ENCODE measurements at places on chromosomes 12 and 14.

GRCh38 chr14:100640471-100641273, 53.5 kb upstream of the BEGAIN start:
- peak; percentile 63 for DNase-seq

- no peak for DNase-seq
Observed at GRCh38 chr14:104150136-104151025, 12.0 kb downstream of the KIF26A start.

DNA sequence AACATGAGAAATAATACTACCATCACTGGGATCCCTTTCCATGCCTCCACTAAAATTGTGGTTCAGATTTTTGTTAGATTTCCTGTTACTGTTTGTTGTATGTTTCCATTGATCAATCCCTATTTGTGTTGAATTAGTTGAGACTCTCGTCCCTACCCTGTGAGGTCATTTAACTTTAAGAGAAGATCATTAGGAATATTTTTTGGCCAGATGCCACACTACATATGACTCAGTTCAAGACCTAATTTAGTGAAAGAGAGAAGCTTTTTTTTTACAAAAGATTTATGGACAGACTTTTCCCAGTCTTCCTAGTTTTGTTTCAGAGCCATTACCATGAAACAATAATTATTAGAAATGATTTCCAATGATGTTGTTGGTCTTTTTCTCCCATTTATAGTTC, 35.5 kb downstream of the CPSF6 start:
- no peak for DNase-seq

DNA sequence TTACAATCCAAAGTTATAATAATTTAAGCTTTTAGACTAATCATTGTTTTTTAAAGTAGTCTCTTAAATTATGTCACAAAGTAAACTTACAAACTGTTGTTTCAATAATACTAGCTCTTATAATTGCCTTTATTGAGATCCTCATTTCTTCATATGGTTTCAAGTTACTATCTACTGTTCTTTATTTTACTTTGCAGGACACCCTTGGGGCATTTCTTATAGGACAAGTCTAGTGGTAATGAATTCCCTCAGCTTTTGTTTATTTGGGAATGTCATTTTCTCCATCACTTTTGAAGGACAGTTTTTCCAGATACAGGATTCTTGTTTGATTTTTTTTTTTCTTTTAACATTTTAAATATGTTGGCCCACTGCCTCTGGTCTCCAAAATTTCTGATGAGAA, 8.1 kb upstream of the ZFP36L1 start:
- DNase-seq, result no peak

GRCh38 chr12:96136725-96137378, 57.3 kb upstream of the ELK3 start:
- DNase-seq, result no peak

GRCh38 chr12:76883151-76883550, 4.3 kb upstream of the CSRP2 start:
- DNase-seq, result no peak

DNA sequence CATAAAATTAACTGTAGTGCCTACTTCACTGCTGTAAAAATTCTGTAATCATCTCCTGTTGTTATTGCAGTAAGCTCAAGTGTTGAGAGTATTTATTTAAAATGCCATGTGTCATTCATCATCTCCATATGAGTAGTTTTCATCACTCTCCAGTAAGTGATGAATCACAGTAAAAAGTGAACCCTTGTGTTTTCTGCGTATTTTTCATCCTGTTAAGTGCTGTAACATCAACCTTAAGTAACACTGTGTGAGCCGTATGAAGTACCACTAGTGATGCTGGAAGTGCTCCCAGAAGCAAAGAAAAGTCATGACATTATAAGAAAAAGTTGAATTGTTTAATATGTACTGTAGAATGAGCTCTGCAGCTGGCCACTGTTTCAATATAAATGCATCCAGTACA, 55.4 kb downstream of the SLCO1B3 start:
- no peak for DNase-seq

DNA sequence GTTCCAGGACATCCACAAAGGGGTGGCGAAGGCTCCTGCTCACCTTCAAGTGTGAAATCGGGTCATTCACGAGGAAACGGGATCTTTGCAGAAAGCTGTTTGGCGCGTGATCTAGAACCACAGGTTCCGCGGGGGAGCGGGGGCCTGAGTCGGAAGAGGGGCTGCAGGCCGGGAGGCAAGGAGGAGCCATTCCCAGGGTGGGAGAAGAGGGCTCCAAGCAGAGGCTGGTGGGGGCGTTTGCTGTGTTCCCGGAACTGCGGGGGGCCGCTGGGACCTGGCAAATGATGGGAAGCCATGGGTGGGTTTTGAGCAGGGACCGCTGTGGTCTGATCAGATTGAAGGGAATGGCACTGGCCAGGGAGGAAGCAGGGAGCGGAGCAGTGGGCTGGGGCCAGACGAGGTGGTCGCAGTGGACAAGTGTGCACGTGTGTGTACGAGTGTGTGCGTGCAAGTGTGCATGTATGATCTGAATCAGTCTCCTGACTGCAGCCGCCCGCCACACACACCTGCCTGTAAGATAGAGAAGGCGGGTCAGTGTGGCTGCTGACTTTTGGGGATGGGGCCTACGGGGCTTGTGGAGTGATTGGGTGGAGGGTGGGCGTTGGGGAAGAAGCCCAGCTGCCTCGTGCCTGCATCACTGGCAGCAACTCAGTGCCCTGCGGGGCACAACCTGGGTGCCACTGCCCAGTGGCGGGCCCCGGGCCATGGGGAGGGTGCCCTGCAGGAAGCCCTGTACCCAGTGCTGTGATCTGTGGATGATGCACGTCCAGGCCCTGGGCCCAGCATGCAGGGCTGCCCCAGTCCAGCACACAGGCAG, 141.9 kb downstream of the KIF26A start:
- DNase-seq, result no peak

DNA sequence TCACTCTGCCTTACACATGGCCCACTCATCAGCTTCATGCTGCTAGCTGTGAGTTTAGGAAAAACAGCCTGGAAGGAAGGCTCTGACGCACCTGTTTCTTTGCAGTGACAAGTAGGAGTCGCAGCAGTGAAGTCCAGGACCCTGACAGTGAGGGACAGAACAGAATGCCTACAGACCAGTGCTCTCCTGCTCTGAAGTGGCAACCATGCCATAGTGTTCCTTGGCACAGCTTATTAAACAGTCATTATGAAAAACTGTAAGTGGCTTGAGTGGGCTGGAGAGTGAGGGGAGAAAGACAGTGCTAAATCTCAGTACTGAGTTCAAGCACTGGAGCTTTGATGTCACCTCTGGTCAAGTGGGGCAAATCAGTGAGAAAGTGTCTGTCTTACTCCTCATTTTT, 61.7 kb downstream of the MYRFL start:
- no peak for DNase-seq

DNA sequence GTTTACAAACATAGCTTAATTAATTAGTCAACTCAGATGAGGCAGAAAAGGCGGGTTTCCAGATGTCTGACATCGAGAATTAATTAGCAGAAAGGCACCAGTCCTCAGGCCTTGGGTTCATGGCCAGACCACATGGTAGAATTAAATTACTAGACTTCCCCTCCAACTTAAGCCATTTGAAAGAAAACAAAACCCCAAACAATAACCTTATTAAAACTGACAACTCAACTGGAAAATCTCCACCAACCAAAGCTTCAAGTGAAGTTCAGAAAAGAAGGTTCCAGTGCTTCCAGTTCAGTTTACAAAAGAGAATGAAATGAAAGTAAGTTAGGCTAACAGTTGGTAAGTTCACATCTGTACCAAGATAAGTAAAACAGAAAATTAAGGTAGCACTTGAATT, 349.5 kb downstream of the GRIN2B start:
- DNase-seq, result no peak

DNA sequence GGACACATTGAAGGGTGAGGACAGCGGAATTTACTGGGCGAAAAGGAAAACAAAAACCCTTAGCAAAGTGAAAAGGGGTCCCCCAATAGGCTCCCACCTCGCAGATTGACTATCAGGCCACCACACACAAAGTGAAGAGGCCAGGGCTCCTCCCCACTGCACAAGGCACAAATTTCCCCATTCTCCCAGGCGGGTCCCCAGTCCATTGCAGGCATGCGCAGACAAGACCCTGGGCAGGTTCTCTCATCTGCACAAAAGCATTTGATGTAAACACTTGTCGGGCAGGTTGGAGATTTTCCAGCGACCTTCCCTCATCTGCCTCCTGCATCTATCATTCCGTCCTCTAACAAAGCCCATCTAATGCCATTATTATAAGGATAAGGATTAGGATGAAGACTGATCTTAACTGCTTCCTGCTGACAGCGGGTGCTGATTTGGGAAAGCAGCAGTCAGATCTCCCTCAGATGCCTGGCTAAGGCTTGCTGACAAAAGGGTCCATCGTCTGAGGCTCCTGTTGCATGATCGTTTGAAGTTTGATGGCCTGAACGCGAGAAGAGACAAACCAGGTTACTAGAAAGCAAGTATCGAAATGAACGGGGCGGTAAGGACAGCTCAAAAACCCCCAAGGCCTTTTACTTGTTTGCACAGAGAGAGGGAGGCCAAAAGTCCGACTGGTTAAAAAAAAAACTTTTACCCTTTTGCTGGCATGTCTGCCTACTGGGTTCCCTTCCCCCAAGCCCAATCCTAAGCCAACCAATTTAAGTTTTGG, 14.4 kb downstream of the ASCL4 start:
- no peak for DNase-seq

DNA sequence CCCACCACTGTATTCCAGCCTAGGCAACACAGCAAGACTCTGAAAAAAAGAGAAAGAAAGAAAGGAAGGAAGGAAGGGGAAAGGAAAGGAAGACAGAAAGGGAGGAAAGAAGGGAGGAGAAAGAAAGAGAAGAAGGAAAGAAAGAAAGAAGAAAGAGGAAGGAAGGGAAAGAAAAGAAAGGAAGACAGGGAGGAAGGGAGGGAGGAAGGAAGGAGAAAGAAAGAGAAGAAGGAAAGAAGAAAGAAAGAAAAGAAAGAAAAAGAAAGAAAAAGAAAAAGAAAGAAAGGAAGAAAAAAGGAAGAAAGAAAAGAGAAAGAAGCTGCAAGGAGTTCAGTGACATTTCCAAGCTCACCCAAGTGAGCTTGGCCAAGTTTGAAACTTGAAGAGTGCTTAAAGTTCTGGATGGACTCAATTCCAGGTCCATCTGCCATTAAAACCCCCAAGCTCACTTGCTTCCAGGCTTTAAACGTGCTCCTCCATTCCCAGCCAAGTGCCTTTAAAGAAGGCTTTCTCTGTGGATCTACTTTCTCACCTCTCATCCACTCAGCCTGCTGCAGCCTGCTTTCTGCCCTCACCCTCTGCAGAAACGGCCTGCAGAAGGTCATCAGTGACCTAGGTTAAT, 101.5 kb downstream of the VCPKMT start:
- DNase-seq, result no peak

- DNase-seq, result no peak
Observed at GRCh38 chr12:107574691-107575090, 110.9 kb upstream of the PWP1 start.

- DNase-seq, result no peak
Observed at GRCh38 chr12:107329569-107330324, 236.4 kb upstream of the CRY1 start.

GRCh38 chr14:33369041-33369440, 430.4 kb downstream of the NPAS3 start:
- DNase-seq, result no peak

DNA sequence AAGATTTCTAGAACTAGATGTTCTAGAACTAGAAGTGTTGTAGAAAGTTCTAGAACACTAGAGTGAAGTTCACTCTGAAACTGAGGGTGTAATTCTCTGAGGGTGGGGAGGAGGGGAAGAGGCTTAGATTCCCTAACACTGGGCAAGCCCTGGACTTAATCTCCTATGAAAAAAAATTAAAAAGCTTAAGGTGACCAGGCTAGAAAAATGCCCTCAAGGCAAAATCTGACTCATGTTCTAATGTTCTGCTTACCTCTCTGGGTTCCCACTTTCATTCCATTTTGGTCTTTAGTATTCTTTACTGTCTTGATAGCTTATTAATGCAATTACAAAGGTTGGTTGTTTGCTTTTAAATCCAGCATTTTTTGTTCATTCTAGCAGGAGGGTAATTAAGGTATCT, 101.5 kb downstream of the KICS2 start:
- no peak for DNase-seq

DNA sequence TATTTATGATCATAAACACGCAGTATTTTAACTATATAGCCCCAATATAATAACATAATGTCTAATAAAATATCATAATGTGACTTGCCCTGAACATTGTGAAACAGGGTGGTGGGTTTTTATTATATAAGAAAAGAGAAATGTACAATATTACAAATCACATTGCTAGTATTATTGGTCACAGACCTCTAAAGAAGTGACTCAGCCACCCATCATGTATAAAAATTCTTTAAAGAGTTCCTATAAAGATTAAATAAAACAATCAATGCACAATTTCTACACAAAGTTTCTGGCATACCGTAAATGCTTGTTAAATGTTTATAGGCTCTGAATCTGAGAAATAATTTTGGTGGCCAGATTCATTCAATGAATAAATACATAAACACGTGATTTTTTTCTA, 28.9 kb downstream of the ABCC9 start:
- no peak for DNase-seq

- DNase-seq, result no peak
Observed at GRCh38 chr12:51871126-51871525, 16.8 kb upstream of the ANKRD33 start.

- peak; percentile 97 for DNase-seq
Observed at GRCh38 chr12:42144408-42145196, at the start of gene GXYLT1. TSS of gene GXYLT1 (minus strand) at chr12:42144874. CDS start at chr12:42144646, 228 bp downstream.

- no peak for DNase-seq
Observed at GRCh38 chr14:70898111-70898745, 9.0 kb upstream of the PCNX1 start.

GRCh38 chr12:124544311-124544970, 23.0 kb downstream of the NCOR2 start:
- no peak for DNase-seq

- DNase-seq, result no peak
Observed at GRCh38 chr12:105048315-105048714, 35.9 kb downstream of the ALDH1L2 start.

DNA sequence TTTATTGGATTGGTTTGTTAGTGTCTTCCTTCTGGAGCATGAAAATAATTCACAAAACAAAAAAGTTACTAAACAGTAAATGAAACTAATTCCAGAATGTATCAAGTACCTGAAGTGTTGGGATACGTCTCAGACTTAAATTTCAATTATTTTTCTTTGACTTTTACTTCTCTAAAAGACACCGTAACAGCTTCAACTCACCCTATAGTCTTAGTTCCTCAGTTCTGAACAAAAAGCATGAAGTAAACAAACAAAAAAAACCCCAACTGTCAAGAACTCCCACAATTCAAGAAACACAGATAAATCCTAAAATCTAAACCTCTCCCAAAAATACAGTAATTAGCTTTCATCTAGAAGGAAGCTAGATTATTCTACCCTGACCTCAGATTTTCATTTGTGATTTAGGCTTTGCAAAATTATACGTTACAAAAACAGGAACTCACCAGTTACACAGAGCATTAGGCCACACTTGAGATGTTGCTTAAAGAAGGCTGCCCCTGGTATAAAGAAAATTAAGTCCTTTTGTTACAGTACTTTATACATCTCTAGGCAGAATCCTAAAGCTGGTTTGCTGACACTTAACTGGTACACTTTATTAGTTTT, 10.2 kb downstream of the HEATR5A start:
- no peak for DNase-seq

DNA sequence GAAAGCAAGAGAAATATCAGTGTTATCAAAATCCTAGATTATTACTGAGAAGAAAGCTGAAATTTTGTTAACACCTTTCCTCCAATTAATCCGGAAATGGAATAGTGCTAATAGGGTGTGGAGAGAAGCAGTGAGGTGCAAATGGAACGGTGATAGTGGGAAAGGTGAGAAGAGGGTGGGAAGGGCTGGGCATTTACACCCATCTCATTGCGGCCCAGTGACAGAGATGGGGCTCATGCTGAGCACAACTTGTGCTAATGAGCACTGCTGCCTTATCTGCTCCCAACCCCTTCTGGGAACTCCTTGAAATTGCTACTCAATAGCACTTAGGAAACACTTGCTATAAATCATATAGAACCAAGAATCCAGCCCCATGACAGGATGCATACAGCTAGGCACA, 94.4 kb downstream of the PTPRR start:
- no peak for DNase-seq
